ENCODE measurements at places on chromosomes 5 and 9. TPM values are rescaled to one million over a fixed set of nuclear protein-coding genes. Genes with fewer than 3 reads are reported as not detected.

DNA sequence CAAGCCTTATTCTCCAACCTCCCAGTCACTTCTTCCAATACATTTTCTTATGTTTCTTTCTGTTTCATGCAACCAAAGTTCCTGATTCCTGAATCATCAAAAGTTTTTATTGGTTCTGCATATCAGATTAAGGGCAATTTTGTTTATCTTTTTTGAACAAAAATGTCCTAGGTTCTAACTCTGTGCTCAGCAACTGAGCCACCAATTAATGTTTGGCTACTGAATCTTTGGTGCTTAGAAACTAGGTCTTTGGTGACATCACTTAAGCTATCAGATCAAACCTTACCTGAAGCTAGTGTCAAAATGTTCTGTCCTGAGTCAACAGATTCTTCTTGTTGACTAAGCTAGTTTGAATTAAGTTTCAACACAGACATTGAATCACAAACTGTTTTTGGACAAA lies 56.1 kb downstream of the FGF18 start:
- H3K4me3 ChIP-seq, result no peak overlapping the region
- H3K27ac ChIP-seq, result no peak overlapping the region
- no peaks in the 10 kb centered on the region for H3K36me3 ChIP-seq
- no peak for DNase-seq
- peaks cover 8% of the 10 kb centered on the region for H3K27me3 ChIP-seq

- H3K27ac ChIP-seq, result no peak overlapping the region
- DNase-seq, result no peak
- no peak overlapping the region for H3K4me3 ChIP-seq
- peaks cover 6% of the 10 kb centered on the region for H3K4me1 ChIP-seq
- no peaks in the 10 kb centered on the region for H3K36me3 ChIP-seq
Measured at GRCh38 chr5:36423578-36424307, 122.0 kb upstream of the RANBP3L start.

DNA sequence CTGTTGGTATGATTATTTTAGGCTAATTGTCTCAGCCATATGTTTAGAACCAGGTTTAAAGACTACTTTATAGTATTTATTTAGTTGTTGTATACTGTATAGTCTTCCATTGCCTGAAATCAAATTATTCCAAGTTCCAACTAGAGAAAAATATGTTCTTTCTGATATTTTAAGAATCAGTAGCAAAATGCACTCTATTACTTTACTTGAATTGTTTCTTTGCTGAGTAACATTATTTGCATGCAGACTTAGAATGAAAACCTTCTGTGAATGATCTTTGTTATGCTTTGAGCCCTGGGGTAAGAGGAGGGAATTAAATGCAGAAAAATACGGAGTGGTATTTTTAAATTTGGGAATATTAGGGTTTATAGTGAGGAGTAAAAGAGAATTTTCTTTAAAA lies 47.9 kb downstream of the MEGF10 start:
- no peaks in the 10 kb centered on the region for H3K4me1 ChIP-seq
- DNase-seq, result no peak
- peaks cover 12% of the 10 kb centered on the region for H3K27me3 ChIP-seq

DNA sequence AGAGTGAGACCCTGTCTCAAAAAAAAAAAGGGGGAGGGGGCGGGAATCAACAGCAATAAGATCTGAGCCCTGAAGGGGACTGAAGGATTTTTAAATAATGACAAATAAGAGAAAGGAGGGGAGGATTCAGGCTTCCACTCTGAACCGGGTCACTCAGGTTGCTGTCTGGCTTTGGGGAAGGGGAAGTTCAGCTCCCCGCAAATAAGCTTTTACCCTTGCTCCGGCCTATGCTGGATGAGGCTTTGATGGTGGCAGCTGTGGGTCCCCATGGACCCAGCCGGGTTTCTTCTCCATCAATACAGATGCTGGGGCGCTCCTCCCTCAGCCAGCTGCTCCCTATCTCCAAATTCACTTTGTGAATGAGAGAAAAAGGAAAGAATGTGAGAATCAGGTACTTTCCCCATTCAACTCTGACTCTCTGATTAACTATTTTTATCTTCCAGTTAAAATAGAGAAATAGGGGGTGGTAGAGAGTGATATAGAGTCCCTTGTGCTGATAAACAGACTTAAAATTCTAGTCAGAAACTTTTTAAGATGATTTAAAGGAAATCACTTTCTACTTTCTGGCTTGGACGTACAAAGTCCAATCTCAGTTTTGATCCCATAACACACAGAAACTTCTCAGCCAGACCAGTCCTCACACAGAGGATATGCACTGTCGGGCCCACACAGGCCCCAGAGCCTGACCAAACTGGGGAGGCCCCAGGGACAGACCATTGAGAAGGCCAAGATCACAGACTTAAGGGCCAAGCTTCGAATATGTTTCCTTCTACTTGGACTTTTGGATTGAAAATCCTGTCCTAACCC lies 39.6 kb downstream of the C5orf15 start:
- H3K27ac ChIP-seq, result no peak overlapping the region
- H3K36me3 ChIP-seq, result no peaks in the 10 kb centered on the region
- no peaks in the 10 kb centered on the region for H3K27me3 ChIP-seq
- H3K4me1 ChIP-seq, result peaks cover 24% of the 10 kb centered on the region
- DNase-seq, result no peak
- no peak overlapping the region for H3K4me3 ChIP-seq

The IL7R gene
- 271 TPM for total RNA-seq

- no peak for DNase-seq
- peaks cover 4% of the 10 kb centered on the region for H3K4me1 ChIP-seq
- H3K27me3 ChIP-seq, result no peaks in the 10 kb centered on the region
- no peak overlapping the region for H3K27ac ChIP-seq
- no peak overlapping the region for H3K4me3 ChIP-seq
Measured at GRCh38 chr5:40030661-40031060, 605.9 kb upstream of the DAB2 start.

The HNRNPAB gene
- 186 TPM for total RNA-seq

The PDE6A gene
- total RNA-seq, result not detected

The C7 gene
- not detected for total RNA-seq

The SPOCK1 gene
- 0.86 TPM for total RNA-seq

DNA sequence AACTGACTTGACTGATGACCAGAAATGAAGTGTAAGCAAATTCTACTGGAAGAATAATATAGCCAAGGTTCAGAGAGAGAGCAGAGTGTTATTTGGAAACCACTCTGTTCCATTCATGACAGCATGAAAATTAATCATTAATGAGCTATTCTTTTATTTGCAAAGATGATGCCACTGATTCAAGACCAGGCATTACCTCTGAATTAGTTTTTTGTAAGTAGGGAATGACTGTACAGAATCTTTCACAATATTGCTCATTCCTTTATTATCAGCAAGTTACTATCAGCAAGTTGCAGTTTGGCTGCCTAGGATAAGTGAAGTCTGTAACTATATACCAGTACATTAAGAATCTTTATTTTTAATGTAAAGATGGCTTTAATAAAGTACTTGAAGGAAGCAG lies 75.1 kb upstream of the RGMB start:
- H3K4me3 ChIP-seq, result no peak overlapping the region
- no peaks in the 10 kb centered on the region for H3K36me3 ChIP-seq
- no peaks in the 10 kb centered on the region for H3K27me3 ChIP-seq
- no peaks in the 10 kb centered on the region for H3K4me1 ChIP-seq

GRCh38 chr5:98840946-98841345 lies 67.5 kb downstream of the RGMB start:
- no peak for DNase-seq
- H3K27me3 ChIP-seq, result no peaks in the 10 kb centered on the region
- no peak overlapping the region for H3K27ac ChIP-seq
- H3K36me3 ChIP-seq, result no peaks in the 10 kb centered on the region
- peaks cover 5% of the 10 kb centered on the region for H3K4me1 ChIP-seq

DNA sequence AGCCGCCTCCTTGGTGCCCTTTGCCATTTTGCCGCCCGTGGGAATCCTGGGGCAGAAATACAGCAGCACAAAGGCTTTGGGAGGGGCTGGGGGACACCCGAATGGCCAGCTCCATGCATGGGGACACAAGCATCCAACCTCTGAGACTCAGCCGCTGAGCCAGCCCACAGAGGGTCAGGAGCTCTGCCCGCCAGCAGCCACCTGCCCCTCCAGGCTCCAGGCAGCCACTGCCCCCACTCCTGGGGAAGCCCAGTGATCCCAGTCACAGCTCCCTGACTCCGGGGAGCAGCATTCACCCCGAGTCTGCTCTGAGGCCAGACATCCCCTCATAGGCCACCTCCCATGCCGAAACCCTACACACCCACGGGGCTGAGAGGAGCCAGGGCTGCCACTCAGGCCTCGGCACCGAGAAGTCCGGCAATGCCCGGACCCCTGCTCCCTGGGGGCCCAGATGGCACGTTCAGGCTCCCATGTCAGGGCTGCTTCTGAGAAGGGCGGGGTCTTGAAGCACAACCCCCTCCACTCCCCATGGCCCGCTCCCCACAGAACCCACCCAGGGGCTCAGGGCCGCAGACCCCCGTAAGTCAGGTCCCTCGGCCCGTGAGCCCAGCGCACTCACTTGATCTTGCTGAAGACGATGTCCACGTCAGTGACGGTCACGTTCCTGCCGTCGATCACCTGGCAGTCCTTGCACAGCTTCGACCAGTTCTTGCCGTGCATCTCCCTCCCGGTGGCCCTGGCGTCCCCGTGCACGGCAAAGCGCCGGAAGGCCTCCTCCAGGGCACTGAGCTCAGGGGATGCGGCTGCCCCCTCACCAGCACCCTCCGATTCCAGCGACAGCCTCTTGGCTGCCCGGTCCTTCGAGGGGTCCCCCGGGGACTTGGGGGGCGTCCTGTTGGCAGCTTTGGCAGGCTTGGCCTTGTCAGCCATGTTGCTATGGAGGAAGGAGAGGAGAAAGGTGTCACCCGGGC lies 15.7 kb downstream of the TPPP start:
- H3K4me3 ChIP-seq, result no peak overlapping the region
- H3K27me3 ChIP-seq, result peaks cover 5% of the 10 kb centered on the region

GRCh38 chr9:114238472-114238871 lies 83.1 kb downstream of the COL27A1 start:
- no peak overlapping the region for H3K4me3 ChIP-seq
- no peaks in the 10 kb centered on the region for H3K36me3 ChIP-seq
- DNase-seq, result no peak
- no peaks in the 10 kb centered on the region for H3K27me3 ChIP-seq
- H3K4me1 ChIP-seq, result no peaks in the 10 kb centered on the region
- H3K27ac ChIP-seq, result no peak overlapping the region

DNA sequence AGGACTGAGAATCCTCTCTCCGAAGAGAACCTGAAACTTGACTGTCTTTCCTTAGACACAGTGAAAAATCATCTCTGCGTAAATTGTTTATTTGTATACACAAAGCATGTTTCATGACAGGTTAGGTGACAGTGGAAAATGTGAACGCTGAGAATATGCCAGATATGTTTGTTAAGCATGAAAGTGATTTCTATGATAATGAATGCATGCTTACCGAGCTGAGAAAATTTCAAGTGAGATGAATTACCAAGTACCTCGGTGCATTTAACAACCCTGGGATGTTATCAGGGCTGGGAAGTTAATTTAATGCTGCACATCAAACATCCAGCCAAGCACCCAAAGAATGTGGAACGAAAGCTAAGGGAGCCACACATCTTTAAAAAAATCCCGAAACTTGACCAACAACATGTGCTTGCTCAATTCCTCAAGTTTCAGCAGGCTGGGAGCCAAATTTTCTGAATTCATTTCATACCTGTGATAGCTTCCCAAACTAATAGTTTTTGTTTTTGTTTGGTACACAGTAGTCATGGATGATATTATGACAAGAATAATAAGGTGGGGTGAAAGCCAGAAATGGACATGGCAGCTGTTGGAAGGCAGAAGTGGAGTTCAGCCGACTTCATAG lies 336.9 kb downstream of the ARHGEF28 start:
- H3K4me1 ChIP-seq, result no peaks in the 10 kb centered on the region
- H3K27ac ChIP-seq, result no peak overlapping the region
- no peak overlapping the region for H3K4me3 ChIP-seq
- no peaks in the 10 kb centered on the region for H3K36me3 ChIP-seq
- no peak for DNase-seq

DNA sequence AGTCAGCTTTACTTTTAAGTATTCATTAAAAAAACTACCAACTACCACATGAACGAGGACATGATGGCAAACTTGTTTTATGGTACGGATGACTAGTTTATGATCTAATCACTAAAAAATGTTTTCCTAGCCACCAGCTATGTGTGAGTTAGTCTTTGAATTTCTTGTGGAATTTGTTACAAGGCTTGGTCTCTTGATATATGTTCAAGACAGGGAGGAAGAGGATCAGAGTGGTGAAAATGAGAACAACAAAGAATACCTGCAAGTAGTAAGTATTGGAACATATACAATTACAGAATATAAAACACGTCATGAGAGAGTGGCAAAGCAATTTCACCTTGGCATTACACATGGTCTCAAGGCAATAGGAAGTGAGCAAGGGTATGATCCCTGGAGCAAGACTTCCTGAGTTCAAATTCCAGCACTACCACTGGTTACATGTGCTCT lies 548.6 kb upstream of the TLE4 start:
- no peak overlapping the region for H3K4me3 ChIP-seq
- DNase-seq, result no peak
- no peaks in the 10 kb centered on the region for H3K27me3 ChIP-seq

DNA sequence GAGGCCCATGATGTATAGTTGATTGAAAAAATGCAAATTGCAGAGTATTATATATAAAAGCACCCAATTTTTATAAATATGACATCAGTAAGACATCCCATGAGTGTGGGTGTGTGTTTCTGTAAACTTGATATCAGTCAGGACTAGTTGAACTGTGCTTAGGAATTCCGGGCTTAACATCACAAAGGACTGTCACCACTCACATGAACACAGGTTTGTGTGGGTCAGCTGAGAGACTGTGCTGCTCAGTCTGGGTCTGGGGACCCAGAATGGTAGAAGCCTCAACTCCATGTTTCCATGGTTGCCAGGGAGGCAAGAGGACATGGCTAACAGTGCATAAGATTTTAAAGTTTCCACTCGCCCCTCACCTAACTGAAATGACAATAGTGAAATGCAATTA lies 120.3 kb downstream of the ADCY2 start:
- DNase-seq, result no peak
- no peaks in the 10 kb centered on the region for H3K4me1 ChIP-seq
- no peaks in the 10 kb centered on the region for H3K36me3 ChIP-seq

The IL4 gene
- total RNA-seq, result 7.4 TPM

DNA sequence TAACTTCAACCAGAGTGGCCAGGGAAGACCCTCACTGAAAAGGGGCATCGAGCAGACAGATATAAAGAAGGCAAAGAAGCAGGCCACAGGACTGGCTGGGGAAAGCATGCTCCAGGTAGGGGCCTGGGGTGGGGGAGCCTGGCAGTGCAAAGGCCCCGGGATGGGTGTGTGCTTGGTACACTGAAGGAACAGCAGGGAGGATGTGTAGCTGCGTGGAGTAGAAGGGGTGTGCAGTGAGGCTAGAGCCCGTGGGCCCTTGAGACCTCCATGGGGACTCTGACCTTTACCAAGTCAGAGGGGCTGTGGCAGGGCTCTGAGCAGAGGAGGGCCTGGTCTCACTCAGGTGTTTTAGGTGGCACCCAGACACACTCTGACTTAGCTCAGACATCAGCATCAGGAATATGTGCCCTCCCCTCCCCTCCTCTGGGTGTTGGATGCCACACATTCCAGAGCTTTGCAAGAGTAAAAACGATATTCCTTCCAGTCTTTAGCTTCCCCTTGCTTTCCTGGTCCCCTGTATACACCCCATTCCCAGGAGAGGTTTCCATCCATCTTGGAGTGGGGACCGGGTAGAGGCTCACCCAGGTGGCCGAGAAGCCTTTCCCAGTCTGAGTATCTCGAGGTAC lies 7.6 kb downstream of the TRIM7 start:
- no peaks in the 10 kb centered on the region for H3K36me3 ChIP-seq
- no peak for DNase-seq
- H3K4me1 ChIP-seq, result peaks cover 5% of the 10 kb centered on the region
- H3K27ac ChIP-seq, result no peak overlapping the region

- H3K27ac ChIP-seq, result no peak overlapping the region
- no peaks in the 10 kb centered on the region for H3K4me1 ChIP-seq
- no peaks in the 10 kb centered on the region for H3K36me3 ChIP-seq
- H3K27me3 ChIP-seq, result peaks cover 5% of the 10 kb centered on the region
Measured at GRCh38 chr5:127254729-127255284, 35.8 kb upstream of the MEGF10 start.

Data from activated CD4-positive, alpha-beta memory T cell treated with anti-CD3 and anti-CD28 coated beads, Interleukin-2, amount 10 ng/mL, durations not matched to agents 7 days and 5 days (primary cell).